T-helper 2 cell treated with Interferon-gamma antibody and Interleukin-4, amounts not matched to agents 100 ng/mL and 5 ng/mL, for 36 hours (primary cell): ENCODE measurements at places on chromosomes 4 and X. TPM values are rescaled to one million over a fixed set of nuclear protein-coding genes. Genes with fewer than 3 reads are reported as not detected.

Gene RAB9A
- 6.2 and 9.0 TPM in 2 replicates for total RNA-seq

Gene SPACA5
- not detected in 2 replicates for total RNA-seq

Gene NPNT
- total RNA-seq = not detected in 2 replicates

Gene SRP72
- 155 and 156 TPM in 2 replicates for total RNA-seq

Gene NR3C2
- 0.23 and 0.32 TPM in 2 replicates for total RNA-seq

Gene CHRDL1
- not detected in 2 replicates for total RNA-seq

Gene SLC9A6
- total RNA-seq = 15.2 and 18.5 TPM in 2 replicates

Gene XAGE1B
- not detected in 2 replicates for total RNA-seq

Gene SH3BGRL
- 72.3 and 76.2 TPM in 2 replicates for total RNA-seq

Gene FRMPD4
- not detected in 2 replicates for total RNA-seq

Gene ARX
- total RNA-seq = not detected in 2 replicates

Gene UGT2B15
- total RNA-seq = not detected in 2 replicates

Gene FHL1
- 13.8 and 14.5 TPM in 2 replicates for total RNA-seq

Gene MAGEA2
- total RNA-seq = not detected in 2 replicates

Gene PTPN13
- total RNA-seq = 0.18 and 0.34 TPM in 2 replicates

Gene IL15
- total RNA-seq = 1.2 and 1.8 TPM in 2 replicates

Gene DDX60
- total RNA-seq = 38.7 and 45.0 TPM in 2 replicates

Gene ADH7
- total RNA-seq = not detected in 2 replicates

Gene MAGED4
- not detected in 2 replicates for total RNA-seq

Gene NOA1
- 17.7 and 18.4 TPM in 2 replicates for total RNA-seq

Gene SSX2B
- not detected in 2 replicates for total RNA-seq

Gene GPAT3
- 10.3 and 11.1 TPM in 2 replicates for total RNA-seq

Gene TSPAN7
- 0.11 TPM in 1 of 2 replicates, not detected in the other for total RNA-seq

Gene TMEM271
- total RNA-seq = not detected in 2 replicates

Gene MCTS1
- total RNA-seq = 58.8 and 64.9 TPM in 2 replicates

Gene ADGRL3
- not detected in 2 replicates for total RNA-seq

Gene SERTM2
- total RNA-seq = not detected in 2 replicates

Gene ITM2A
- 142 and 152 TPM in 2 replicates for total RNA-seq

Gene ERCC6L
- total RNA-seq = 10.8 and 11.4 TPM in 2 replicates

Gene COMMD8
- 20.0 and 23.1 TPM in 2 replicates for total RNA-seq

Gene HERC5
- total RNA-seq = 17.3 and 19.2 TPM in 2 replicates

Gene PAK3
- total RNA-seq = 0.11 TPM in 1 of 2 replicates, not detected in the other

Gene DCLK2
- total RNA-seq = 0.16 and 0.27 TPM in 2 replicates

Gene NEIL3
- total RNA-seq = 38.0 and 38.9 TPM in 2 replicates

Gene SLC38A5
- total RNA-seq = 86.3 and 96.8 TPM in 2 replicates

Gene TIGD2
- total RNA-seq = 5.7 and 6.0 TPM in 2 replicates

Gene LDB2
- not detected in 2 replicates for total RNA-seq
